ENCODE measurements at places on chromosomes 3 and 15.
A peak's percentile ranks its signal among the peaks of the same experiment; 100 is the strongest.

DNA sequence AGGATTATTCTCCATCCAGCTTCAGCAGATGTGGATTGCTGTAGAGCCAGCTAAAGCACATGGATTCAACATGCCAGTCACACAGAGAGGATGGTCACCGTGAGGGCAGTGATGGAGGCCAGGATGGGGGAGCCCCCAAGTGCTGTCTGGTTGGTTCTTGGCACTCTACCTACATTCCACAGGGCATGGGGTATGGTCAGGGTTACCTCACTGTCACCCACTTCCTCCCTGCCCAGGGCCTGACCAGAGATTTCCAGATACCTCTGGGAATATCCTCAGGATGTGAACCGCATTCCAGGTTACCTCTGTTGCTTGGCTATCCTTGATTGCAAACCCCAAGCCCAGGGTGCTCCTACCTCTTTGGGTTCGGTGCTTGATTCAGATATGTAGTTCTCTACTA is 147.3 kb upstream of the TRIM42 start:
- no peak for DNase-seq

GRCh38 chr15:36039996-36040572 is 494.1 kb upstream of the DPH6 start:
- DNase-seq: no peak

DNA sequence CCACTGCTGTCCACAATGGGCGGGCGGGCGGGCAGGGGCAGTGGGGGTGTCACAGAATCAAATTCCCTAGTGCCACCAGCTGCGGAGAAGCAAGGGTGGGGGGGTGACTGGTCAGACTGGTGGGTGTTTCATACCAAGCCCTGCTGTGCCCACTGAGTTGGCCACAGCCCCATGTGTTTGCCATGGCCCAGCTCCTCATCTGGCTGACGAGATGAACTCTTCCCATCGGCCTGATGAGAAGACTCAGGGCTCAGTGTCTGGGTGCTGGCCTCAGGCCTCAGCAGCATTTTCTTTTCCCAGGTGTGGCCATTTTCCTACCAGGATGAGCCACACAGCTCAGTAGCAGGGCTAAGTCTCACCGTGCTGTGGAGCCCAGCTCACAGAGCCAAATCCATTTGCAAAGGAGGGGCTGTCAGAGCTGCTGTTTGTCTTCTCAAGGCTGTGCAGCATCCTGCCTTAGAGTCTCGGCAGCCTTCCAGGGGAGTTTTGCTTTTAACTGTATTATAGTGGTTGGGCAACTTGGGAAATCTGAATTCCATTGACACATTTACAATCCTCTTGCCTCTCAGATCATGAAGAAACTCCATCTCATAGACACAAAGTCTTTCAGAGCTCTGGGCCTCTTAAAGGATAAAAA is 176.8 kb downstream of the ABHD5 start:
- no peak for DNase-seq

- DNase-seq: peak; percentile 63
Observed at GRCh38 chr15:62066663-62067447, at the start of gene C2CD4A. Gene C2CD4A, plus strand, starts transcription at chr15:62066977. Its CDS starts 637 bp downstream, at chr15:62067614.

DNA sequence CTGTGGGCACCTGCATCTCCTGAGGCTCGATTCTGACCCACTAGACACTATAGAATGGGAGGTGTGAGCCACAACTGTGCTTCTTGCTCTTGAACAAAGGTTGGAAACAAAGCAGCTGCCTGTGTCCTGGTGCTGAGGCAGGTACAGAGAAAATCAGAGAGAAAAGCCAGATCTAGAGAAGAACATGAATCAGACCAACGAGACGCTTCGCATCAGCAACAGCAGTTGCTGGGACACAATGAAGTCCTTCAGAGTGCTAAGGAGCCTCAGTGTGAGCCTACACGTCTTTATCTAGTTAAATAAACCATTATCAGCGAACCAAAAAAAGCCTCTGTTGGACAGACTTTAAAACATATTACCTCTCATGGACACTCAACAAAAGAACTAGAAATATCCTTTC is 86.3 kb upstream of the MEX3B start:
- DNase-seq: no peak

DNA sequence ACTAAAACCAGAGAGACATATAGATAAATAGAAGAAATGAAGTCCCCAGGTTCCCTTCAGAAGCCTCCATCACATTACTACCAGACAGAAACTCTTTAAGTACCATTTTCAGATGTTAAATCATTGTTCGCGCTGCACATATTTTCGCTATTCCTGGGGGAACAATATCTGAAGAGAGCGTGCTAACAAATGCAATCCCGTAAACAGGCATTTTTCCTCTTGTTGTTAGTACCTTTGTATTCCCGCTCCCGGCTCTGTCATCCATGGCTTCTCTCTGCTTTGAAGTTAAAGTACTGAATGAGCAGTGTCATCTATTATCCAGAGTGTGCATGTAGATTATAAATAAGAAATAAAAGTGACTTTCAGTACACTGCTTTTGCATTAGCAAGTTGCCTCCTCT is 412.3 kb downstream of the FOXP1 start:
- DNase-seq: no peak

DNA sequence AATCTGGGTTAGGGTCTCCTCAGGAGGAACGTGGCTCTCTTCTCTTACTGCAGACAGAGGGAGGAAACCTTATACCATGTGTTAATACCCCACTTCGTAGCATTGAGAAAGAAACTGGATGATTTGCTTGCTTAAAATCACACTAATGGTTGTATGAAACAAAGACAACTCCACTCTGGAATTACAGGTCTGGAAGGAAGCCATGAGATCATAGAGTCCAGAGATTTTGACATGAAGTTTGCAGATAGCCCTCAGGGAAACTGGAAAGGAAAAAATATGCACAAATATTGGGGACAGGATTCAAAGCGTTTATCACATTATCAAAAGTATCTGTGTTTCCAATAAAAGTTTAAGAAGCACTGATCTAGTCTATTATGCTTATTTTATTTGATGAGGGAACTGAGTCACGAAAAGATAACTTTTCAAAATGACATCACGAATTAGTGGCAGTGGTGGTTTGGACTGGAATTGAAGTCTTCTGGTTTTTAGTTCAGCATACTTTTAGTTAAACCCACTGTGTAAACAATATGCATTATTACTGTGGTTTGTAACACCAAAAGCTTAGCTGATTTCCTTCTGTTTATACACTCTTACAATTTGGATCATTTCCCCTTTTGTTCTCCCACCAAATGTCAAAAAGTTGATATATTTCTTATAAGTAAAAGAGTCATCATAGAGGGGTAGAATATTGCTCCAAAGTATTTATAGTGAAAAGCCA is 16.8 kb downstream of the FGF7 start:
- DNase-seq: no peak

DNA sequence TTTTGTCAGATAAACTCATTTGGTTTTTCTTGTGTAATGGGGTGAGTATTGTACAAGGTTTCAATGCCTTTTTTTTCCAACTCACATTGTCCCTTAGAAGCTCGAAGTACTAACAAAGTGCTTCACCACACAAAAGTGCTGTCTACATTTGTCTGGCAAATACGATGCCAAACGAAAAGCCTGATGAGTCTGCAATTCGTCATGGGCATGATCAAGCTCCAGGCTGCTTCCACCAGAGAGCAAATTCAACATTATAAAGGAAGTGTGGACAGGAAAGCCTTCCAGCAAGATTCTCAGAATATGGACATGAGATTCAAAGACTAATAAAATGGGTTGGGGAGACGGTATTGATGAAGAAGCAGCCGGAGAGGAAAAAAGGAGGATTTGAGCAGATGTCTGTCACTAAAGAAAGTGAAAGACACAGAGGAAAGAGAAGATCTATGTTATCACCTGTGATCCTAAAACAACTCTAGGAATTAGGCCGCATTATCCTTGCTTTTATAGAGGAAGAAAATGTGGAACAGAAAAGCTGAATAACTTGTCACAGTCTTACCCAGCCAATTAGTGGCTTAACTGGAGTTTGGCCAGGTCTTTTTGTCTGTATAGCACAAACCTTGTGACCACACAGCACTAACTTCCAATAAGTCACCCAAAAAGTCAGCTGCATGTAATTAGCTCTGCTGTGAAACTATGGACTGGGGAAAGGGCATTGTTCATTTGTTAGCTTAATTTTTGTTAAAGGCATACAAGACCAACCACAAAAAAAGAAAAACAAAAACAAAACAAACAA is 494.8 kb downstream of the FHIT start:
- DNase-seq: no peak

GRCh38 chr3:143502081-143502480 is 346.2 kb downstream of the SLC9A9 start:
- DNase-seq: no peak

GRCh38 chr3:124117486-124117885 is 125.6 kb upstream of the ROPN1 start:
- DNase-seq: no peak

DNA sequence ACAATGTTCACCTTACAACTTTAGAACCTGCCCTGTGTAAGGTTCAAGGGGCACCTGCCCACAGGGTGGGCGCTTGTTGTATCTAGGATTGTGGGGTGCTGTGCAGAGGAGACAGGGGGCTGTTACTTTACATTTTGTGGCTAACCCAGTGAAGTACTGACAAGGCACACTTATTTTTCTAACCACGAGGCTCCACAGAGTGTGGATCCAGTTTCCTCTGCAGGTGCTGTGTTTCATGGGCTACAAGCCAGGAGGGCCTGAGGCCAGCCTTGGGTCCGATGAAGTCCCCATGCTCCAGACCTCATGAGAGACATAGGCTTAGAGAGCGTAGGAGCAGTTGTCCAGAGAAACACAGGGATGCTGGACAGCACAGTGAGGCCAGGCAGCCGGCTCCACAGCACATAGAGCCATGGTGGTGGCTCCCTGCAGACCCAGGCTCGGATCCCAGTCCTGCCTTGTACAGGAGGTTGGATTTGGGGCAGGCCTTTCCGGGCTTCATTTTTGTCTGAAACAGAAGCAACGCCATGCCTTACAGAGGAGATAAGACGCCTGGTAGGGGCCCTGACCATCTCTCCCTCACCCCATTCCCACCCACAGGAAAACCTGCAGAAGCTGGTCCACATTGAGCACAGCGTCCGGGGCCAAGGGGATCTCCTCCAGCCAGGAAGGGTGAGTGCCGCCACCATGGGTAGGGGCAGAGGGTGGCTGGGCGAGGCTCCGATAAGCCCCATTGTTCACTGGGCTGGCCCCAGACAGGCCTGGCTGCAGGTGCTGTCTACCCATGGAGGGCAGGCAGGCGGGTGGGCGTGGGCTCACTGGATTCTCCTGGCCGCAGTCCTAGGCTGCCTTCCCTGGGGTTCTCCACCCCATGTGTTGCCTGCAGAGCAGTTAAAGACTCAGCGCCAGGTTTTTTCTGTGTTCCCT is 40.1 kb upstream of the NR2C2 start:
- DNase-seq: no peak

DNA sequence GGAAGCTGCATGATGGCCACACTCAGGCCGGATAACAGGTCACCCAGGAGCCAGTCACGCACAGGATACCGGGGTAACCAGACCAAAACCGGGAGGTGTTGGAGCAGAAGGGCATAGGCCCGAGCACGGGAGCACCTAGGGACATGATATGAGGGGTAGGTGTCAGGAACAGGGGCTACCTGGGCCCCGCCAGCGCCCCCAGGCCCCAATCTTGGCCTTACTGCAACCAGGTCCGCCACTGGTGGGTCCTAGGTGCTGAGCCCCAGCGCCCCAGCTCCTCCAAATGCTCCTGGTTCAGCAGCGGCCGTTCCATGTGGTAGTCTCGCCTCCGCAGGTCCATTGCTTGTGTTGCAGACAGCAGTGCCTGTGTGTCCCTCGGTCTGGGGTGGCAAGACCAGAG is 2.0 kb downstream of the SLC26A6 start:
- no peak for DNase-seq

DNA sequence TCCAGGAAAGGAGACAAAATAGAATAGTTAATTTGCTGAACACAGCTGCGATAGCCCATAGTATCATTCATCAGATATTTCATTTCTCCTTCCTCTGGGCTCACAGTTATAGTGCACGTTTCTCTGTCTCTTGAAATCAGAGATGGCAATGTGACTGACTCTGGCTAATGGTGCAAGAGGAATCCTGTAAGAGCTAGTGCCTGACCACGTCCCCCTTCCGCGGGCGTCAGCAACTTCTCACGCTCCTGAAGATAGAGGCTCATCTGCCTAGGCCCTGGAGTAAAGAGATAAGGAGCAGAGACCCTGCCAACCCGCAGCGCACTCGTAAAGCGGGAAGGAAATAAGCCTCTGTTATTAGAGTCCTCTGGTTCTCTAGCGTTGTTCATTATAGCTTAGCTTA is 391.8 kb downstream of the VPS13C start:
- no peak for DNase-seq

GRCh38 chr15:33468740-33469139 is 158.0 kb downstream of the RYR3 start:
- DNase-seq: no peak

- no peak for DNase-seq
Observed at GRCh38 chr3:198107840-198108734, 148.1 kb downstream of the LMLN start.

- no peak for DNase-seq
Observed at GRCh38 chr3:14430706-14431451, 28.5 kb downstream of the SLC6A6 start.

DNA sequence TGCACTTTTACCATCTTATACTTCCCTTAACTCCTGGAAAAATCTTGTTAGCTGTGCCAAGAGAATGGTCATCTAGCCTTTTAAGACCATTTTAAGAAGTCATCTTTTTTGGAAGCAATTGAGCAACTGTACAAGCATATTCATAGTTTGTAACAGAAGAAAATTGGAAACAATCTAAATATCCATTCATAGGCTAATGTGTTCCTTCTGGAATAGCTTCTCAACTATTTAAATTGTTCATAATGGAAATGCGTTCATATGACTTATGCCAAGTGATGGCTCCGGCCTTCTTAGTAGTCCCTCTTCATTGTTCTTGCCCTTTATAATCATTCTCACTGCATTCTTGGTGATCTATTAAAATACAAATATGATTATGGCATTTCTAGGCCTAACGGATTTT is 17.4 kb upstream of the OSBPL11 start:
- DNase-seq: no peak

- DNase-seq: no peak
Observed at GRCh38 chr3:155069729-155070128, 10.4 kb upstream of the MME start.

- DNase-seq: no peak
Observed at GRCh38 chr15:90998737-90999136, 4.4 kb upstream of the PRC1 start.

DNA sequence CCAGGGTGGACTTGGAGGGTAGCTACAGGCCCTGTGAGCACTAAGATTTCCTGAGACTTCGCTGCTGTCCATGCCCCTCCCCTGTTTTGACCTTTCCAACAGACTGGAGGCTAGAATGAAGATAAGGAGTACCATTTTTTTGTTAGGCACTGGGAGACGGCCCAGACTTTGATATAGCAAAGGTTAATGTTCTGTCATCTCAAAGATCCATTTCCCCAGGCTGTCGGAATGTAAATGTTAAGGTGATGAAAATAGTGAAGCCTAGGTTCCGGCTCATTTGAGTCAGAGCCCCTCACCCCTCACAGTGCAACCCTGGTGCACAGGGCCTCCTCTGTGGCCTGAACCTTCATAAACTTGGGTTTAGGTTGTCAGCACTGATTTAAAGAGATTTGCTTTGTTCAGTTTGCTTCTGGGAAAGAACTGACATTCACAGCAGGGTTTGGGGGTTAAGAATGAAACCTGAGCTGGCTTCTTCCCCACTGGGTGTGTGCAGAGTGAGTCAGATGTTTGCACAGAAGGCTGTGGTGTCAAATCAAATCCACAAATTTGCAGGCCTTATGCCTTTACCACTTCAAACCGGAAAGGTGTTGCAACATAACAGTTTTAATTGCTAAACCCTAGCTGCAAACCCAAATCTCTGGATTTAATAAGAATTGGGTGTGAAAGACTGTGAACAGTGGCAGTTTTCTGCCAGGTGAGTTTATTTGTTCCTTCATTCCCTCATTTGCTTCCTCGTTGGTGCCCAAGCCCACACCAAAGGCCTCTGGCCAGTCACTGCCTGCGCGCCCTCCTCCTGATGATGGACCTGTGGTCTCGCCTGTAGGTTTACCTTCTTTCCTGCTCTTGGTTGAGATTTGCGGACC is 20.6 kb upstream of the KCTD6 start:
- peak; percentile 76 for DNase-seq

All from WERI-Rb-1 (cell line).